ENCODE measurements at places on chromosomes 4 and X.

DNA sequence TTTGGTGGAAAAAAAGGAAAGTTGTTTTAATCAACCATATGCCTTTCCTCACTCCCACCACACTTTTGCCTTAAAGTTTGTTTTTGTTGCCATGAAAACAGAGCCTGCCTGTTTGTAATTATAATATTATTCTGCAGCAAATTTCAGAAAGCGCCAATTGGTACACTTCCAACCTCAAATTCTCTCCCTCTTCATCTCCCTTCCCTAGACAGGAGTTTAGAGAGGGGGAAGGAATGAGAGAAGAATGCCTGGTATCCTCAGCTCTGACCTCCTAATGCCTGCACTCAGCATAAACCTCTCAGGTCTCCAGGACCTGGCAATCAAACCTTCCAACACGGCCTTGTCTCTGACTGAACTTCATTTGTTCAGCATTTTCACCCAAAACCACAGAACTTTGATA lies 138.4 kb upstream of the HCCS start:
- no peak for DNase-seq

DNA sequence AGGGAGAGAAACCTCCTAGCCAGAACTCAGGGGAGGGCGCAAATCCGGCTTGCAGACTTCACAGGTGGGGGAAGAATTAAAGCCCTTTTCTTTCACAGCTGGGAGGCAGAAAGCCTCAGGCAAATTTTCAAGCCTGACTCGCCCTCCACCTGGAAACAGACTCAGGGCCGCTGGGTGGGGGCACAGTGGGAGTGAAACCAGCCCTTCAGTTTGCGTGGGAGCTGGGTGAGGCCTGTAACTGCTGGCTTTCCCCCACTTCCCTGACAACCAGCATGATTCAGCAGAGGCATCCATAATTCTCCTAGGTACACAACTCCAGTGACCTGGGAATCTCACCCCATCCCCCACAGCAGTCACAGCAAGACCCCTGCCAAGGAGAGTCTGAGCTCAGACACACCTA lies 206.9 kb upstream of the INTU start:
- no peak for DNase-seq

DNA sequence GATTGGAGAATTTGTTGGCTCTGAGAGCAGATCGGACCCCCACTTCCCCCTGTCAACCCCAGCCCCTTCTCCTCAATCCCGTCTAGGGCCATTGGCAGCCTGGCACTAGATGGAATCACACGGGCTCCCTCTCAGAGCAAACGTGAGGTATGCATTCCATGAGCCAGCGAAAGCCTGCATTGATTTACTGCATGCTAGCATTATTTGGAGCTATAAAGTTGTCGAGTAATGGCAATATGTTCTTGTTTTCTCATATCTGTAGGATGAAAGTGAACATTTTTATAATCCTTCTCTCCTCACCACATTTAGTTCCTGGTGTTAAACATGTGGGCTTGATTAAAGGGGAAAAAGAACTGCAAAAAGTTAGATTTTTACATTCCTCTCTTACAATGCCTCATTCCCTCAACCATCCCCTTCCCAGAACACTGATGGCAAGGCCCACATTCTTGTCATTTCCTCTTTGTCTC lies 159.2 kb downstream of the SPRY1 start:
- no peak for DNase-seq

DNA sequence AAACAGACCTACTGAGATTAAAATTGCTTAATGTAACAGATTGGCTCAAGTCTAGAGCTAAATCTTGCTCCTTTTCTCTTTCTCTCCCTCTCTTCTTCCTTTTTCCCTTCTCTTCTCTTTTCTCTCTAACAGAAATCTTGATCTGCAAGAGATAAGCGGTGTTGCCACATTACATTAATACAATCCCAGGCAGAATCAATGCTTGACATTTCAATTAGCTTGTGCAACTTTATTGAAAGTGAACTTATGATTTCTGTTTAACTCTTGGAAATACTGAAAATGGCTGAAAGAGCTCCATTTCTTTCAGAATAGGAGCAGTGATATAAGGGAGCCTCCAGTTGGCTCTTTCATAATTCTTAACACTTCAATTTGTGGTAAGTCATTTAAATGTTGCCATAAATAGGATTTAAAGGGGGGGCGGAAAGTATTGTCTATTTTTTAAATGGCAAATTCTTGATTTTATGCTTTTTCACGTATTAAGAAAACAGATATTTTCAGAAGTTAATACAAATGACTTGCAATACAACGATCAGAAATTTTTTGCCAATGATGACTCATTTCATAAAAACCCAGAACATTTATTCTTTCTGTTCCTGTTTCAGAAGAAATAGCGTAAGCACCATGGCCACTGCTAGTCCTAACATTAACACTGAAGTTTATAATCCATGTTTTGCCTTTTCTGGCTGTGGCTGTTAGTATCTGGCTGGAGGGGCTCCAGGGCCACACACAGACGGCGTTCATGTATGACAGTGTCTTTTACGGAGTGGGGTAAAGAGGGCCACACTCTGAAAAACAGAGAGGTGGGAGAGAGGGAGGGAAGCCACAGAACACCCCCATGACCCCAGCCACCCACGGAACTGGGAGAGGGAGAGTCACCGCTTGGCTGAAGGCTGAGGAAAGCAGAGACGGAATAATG lies 115.7 kb upstream of the FAT1 start:
- DNase-seq = no peak

GRCh38 chr4:986428-986878 lies 391 bp upstream of the IDUA start:
- no peak for DNase-seq

GRCh38 chr4:180630012-180630665 lies 1613.1 kb upstream of the TENM3 start:
- no peak for DNase-seq

- no peak for DNase-seq
Measured at GRCh38 chr4:148162519-148162918, 279.7 kb downstream of the NR3C2 start.

- DNase-seq = peak; percentile 80
Measured at GRCh38 chrX:12974796-12975669, at the start of gene TMSB4X. Gene TMSB4X (plus strand): TSS chrX:12975110.

DNA sequence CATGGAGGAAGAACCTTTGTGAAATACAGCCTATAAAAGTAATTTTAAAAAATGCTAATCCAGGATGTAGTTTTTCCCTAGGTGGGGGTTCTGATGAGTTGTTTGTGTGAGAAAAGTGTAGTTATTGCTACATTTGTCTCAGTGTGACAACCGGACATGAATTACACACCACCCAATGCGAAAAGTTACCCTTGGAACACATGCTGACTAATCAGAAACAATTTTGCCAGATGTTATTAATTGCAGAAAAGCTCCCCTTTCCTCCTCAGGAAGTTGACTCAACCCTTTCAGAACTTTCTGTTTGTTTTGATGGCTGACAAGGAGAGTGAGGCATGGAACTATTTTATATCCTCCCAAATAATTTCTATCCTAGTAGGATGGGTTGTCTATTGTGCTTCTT lies 38.1 kb upstream of the EDA2R start:
- DNase-seq = no peak

GRCh38 chr4:187276736-187277408 lies 553.2 kb upstream of the FAT1 start:
- DNase-seq = no peak

DNA sequence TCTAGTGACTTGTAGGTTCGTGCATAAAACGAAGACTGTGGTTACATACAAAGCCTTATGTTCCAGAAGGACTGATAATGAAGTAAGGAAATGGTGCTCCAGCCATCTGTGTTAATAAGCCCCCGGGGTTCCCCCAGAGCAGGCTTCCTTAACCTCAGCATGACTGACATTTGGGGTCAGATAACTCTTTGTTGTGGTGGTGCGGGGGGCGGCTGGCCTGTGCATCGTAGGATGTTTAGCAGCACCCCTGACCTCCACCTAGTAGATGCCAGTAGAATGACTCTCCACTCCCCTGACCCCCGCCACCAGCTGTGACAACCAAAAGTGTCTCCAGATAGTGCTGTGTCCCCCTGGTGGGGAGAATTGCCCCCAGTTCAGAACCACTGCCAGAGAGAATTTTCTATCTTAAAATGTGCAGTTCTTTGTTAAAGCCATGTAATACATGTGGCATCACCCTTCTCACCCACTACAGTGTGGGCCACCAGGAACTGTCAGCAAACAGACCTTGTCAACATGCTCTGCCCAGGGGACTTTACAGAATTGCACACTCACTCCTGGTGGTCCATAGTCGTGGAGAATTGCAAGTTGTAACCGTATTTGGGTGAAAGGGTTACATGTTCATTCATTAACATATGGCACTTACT lies 7.5 kb downstream of the SH3KBP1 start:
- no peak for DNase-seq

GRCh38 chrX:11589641-11590040 lies 76.1 kb downstream of the ARHGAP6 start:
- DNase-seq = no peak

- peak; percentile 4 for DNase-seq
Measured at GRCh38 chr4:140020457-140021361, 133.3 kb downstream of the MAML3 start.

GRCh38 chr4:25330905-25331808 lies 18.6 kb downstream of the ZCCHC4 start:
- DNase-seq = no peak

- DNase-seq = no peak
Measured at GRCh38 chr4:6349896-6350603, 80.4 kb downstream of the WFS1 start.

DNA sequence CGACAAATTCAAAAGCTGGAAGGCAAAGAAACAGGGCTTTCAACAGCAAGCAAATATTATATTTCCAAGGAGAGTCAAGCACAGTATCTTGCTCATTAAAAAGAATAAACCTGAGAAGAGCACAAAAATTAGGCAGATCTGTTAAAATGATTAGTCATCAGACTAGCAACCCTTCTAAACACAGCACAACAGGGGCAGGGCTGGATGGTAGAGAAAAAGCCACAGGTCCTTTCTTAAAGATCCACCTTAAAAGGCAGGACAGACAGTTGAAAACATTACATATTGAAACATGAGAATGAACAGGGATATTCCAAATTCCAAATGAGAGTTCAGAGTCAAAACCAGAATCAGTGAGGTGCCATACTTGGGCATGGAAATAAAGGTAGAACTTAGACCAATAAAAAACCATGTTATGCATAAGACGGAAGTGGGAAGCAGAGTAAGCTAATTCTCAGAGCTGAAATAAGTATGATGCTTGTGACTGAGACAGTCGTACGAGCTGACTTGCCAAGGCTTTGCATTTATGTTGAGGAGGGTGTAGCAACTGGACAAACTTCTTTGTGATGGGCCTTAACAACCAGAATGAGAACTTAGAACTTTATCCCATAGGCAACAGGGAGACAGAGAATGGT lies 126.9 kb upstream of the FAM9B start:
- no peak for DNase-seq

DNA sequence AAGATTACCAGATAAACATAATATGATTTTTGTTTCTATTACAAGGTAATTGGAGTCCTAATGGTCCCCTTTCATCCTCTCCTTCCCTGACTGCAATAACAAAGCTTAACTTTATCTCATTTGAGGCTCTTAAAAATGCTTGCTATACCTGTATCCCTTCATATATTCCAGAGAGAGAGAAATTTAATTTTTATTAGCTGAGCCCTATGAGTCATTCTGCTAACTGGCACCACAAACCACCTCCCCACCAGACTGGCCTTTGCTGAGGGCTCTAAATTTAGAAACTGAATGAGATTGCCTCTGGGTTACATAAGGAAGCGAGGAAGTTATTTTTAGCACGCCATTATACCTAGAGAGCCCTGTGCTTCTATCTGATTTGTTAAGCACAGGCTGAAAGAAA lies 27.4 kb downstream of the CBLL2 start:
- DNase-seq = no peak

- DNase-seq = no peak
Measured at GRCh38 chr4:69823048-69823447, 36.9 kb downstream of the SULT1E1 start.

DNA sequence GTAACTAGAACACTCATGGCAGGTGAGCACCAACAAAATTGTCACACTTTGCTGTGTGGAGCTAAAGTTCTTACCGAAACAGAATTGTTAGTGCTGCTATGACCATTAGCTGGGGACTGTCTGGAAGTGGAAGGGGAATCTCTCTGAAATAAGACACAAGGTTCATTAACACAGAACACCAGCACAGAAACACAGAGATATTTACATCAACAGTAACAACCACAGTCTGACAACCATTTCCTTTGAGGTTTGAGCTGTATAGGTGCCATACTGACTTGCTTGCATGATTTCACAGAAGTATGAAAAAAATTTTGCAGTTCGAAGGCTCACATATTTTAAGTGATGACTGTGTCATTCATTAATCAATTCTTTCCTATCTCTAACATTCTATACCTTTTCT lies 109.8 kb downstream of the NYX start:
- DNase-seq = no peak

DNA sequence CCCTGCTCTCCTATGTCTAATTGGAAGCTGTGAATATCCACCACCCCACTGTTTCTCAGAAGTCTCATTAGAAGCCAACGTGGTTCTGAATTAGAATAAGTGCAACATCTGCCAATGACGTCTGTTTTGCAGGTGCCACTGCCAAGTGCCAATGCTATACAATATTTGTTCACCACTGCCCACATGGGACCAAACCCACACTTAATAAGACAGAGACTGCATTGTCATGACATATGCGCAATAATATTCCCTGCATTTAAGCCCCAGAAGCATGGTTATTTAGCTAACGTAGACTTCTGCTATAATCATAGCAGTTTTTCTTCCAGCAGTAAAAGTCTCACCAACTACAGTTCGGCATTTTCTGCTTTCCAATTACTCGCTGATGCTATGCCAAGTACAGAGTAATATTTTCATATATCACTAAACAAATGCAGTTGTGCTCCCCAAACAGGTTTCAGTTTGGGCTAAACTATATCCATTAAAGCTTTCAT lies 262.5 kb upstream of the PCDH18 start:
- no peak for DNase-seq

GRCh38 chrX:110748256-110748806 lies 47.3 kb downstream of the CHRDL1 start:
- DNase-seq = no peak

DNA sequence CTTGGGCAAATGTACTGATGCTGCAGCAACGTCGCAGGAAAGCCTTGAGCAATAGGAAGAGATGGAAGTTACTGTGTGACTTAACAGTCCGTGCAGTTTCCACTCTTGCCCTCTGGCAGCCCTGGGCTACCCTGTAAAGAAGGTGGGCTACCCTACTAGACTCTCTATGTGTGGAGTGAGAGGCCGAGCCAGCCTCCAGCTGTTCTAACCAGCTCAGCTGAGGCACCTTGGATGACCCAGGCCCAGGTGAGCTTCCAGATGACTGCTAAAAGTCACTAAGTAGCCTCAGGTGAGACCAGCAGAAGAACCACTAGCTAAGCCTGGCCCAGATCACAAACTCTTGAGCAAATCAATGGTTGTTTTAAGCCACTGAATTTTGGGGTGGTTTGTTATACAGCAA lies 34.9 kb upstream of the PPP2R2C start:
- no peak for DNase-seq

DNA sequence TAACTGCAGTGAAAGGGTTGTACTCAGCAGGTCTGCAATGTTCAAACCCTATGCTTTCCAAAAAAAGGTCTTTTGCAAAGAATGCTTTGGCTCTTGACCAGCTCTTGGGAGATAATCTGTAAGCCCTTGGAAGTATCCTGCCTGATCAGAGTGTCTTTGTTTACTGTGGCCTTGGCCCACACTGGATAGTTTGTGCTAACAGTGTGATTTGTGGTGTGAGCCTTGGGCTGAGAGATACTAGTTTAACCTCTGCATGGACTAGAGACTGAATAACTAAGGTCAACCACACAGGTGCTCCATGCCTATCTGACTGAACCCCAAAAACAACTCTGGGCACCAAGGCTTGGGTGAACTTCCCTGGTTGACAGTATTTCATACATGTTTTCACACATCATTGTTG lies 3.6 kb upstream of the MAGED1 start:
- DNase-seq = no peak

- DNase-seq = no peak
Measured at GRCh38 chrX:42577936-42578470, 200.0 kb downstream of the PPP1R2C start.

All from hematopoietic multipotent progenitor cell treated with erythropoietin and hydrocortisone succinate and interleukin-3 and kit ligand, for 8 days (in vitro differentiated cells).